ENCODE measurements at places on chromosomes 11 and 22.

DNA sequence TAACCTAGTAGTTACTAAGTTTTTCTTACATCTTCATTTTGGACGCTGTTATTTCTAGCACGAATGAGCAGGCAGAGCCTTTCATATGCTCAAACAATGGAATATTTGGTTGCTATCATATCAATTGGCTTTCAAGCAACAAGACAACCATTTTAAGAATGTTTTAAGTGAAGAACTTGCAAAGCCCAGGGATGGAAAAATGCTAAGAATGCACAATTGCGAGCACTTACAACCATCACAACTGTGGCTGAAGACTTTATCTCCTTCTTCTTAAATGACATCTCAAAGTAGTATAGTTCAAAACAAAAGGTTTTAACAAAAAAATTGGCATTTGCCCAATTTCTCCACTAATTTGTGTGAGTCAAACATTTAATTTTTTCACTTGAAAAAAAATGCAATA, 8.3 kb upstream of the MMP1 start:
- DNase-seq = no peak

DNA sequence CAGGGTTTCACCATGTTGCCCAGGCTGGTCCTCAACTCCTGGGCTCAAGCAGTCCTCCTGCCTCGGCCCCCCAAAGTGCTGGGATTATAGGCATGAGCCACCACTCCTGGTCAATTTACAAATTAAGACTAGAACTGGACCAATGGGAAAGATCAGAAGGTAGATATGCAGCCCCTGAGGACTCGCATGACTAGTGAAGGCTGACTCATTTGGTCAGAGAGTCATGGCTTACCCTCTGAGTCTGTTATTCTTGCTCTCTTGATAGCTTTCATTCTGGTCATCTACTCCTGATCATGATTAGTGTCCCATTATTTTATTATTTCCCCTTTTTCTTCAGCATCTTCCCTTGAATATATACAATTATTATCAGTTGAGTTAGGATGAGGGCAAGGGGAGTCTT, 2.7 kb upstream of the LDHAL6A start:
- DNase-seq = no peak

GRCh38 chr11:126398721-126399120, 43.2 kb downstream of the ST3GAL4 start:
- DNase-seq = no peak

DNA sequence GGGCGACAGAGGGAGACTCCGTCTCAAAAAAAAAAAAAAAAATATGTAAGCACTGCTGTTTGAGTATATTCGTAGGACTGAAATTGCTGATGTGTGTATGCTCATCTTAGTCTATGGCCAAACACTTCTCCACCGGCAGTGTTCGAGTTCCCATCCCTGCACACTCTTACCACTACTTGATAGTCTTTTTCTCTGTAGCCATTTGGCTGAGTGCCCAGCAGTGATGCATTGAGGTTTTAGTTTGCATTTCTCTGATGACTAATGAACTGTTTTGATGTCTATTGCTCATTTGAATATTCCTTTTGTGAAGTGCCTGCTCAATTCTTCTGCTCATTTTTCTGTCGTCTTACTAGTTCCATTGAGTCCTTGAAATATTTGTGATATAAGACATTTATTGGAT, 1.9 kb downstream of the TIRAP start:
- no peak for DNase-seq

- DNase-seq = no peak
Observed at GRCh38 chr11:76512851-76513653, 68.2 kb downstream of the EMSY start.

DNA sequence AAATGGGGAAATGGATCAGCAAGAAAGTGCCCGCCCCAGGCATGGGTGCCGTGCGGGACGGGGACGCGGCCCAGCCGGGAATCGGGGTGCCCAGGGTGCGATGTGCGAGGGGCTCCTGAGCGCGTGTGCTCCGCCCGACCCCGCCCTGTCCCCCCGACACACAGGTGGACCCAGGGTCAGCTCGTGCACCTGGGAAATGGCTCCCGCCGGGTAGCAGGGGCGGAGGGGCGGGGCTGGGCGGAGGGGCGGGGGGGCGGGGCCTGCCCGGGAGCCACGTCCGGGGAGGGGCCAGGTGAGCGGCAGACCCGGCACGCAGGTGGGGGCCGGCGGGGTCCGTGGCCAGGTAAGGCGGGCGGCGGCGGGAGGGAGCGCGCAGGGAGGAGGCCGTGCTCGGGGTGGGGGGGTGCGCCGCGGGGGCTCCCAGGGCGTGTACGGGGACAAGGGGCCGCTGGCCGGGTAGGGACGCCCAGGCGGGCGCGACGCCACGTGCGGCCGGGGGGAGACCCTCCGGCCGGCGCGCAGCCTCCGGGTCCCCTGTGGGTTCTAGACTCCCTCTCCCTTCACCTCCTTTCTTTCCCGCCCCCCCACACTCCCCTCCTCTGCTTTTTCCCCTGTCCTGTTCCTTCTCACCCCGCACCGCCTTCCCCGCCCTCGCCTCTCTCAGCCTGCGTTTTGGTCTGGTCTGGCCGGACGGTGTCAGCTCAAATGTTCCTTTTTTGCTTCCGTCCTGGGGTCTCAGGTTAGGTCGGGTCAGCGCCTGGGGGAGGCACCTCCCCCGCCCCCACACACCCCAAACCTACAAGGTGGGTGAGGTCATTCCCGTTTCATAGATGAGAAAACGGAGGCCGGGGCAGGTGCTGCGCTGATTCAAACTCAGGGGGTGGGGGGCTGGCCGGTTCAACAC, at the start of gene ARHGAP8:
Gene ARHGAP8, plus strand, starts transcription at position 291 of the 904 bp plus-strand sequence. CDS start 33,953 bp downstream, outside the sequence.
- no peak for DNase-seq

GRCh38 chr22:48838376-48838775, 989.3 kb downstream of the BRD1 start:
- DNase-seq = no peak

DNA sequence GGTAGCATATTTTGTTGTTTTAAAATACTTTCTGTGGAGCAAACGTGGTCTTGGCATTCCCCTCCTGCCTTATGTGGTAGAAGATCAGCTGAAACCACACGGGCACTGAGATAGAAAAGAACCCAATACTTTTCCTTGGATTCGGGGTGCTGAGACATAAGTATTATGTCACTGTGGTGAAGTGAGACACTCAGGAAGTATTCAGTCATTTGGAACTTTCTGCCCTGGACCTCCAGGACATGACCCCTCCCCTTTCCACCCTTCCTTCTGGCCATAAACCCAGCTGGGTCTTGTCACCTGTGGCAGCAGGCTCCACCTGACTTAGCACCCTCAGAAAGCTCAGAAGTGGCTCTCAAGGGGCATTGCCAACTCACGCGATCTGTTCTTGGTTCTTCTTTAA, 123.4 kb downstream of the SWAP70 start:
- no peak for DNase-seq

- DNase-seq = no peak
Observed at GRCh38 chr11:131402040-131402439, 31.6 kb downstream of the NTM start.

DNA sequence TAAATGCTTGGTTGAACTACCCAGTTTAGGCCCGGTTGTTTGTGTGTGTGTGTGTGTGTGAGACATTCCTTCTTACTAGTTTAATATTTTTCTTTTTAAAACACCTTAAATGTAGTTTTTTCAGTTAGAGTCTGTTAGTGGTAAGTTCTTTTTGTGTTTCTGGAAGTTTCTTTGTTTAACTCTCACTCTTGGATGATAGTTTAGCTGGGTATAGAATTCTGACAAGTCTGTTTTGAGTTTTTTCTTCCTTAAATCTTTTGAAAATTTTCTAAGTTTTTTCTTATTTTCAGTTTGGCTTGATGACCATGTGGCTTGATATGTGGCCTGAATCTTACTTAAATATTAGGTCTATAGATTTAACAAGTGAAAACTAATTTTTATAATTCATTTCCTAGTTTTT, 60.1 kb downstream of the PDE3B start:
- no peak for DNase-seq

GRCh38 chr11:106442032-106442431, 364.6 kb downstream of the AASDHPPT start:
- DNase-seq = no peak

- no peak for DNase-seq
Observed at GRCh38 chr11:43376594-43376993, 17.9 kb downstream of the TTC17 start.

- no peak for DNase-seq
Observed at GRCh38 chr11:7525424-7525823, 11.6 kb downstream of the PPFIBP2 start.

DNA sequence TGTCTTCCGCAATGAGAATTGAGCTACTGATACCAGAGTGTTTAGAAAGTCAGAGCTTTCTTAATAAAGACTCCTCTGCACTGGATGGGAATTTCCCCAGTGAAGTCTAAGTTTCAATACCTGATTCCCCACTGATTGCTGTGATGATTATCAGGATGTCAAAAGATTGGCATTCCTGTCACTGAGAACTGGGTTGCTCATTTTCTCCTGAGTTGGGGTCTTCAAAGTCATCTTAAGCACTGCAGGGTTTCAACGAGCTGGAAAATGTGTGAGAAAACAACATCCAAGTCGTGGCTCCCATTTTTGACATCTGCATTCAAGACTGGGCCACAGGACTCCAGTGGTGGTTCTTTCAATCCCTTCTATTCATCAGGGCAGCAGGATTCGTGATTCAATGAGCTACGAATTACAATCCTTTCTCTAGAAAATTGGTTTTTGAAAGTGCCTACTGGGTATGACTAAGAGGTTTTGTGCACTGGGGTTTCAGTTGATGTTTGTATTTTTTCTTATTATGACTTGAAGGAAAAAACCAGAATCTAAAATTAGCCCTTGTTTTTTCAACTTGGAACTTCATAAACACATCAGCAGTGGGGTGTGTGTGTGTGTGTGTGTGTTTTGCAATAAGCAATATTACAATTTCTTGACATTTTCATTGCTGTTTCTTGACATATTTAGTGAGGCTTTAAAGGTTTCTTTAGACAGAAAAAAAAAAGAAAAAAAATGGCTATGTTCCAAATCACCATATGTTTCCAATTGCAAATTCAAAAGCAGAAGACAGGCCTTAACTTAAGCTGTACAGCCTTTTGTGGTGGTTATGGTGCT, 233.0 kb downstream of the FAM76B start:
- peak; percentile 77 for DNase-seq

GRCh38 chr11:61293867-61294716, 1.0 kb downstream of the VWCE start:
- DNase-seq = peak; percentile 41

GRCh38 chr11:112776834-112777233, 184.4 kb upstream of the NCAM1 start:
- DNase-seq = no peak

GRCh38 chr11:112785719-112786118, 175.5 kb upstream of the NCAM1 start:
- no peak for DNase-seq

- DNase-seq = no peak
Observed at GRCh38 chr11:62593434-62594044, 2.2 kb upstream of the TUT1 start.

- DNase-seq = no peak
Observed at GRCh38 chr11:86726118-86726753, 53.8 kb upstream of the ME3 start.

- no peak for DNase-seq
Observed at GRCh38 chr11:117826832-117827231, 2.3 kb upstream of the FXYD2 start.

DNA sequence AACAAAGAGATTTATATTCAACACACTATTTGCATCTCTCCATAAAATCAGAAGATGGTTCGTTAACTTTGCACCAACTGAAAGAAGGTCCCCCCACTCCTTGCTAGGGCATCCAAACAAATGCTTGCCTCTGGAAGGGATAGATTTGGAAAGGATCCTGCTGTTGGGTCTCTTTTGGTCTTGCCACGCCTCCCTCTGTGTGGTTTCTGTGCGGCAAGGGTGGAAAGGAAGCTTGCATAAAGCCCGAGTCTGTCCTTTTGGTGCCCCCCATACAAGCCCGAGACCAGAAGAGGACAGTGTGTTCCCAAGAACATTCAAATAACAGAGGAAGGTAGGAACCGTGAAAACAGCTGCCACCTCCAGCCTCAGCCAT, 15.1 kb downstream of the SCGB1A1 start:
- DNase-seq = no peak

GRCh38 chr11:118705111-118705741, 25.8 kb upstream of the TREH start:
- DNase-seq = no peak

GRCh38 chr11:43957571-43957970, 15.1 kb downstream of the C11orf96 start:
- no peak for DNase-seq

DNA sequence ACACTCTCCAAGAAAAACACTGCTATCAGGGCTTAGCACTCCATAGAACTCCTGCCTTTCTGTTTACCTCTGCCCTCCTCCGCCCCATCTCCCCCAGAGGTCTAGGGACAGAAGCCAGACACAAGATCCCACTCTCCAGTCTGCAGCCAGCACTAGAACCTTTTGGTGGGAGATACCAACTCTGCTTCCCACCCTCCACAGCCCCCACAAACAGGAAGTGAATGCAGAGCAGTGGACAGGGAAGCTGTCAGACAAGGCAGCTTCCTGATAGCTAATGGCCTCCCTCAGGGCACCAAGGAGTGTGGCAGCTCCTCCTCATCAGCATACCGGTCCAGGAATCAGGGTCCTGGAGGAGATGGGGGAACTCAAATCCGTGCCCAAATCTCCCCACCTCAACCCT, 5.1 kb downstream of the SCN4B start:
- no peak for DNase-seq

GRCh38 chr22:19760951-19761724, 560 bp downstream of the TBX1 start:
- DNase-seq = no peak

GRCh38 chr22:25659413-25659812, 82.6 kb upstream of the MYO18B start:
- DNase-seq = no peak

DNA sequence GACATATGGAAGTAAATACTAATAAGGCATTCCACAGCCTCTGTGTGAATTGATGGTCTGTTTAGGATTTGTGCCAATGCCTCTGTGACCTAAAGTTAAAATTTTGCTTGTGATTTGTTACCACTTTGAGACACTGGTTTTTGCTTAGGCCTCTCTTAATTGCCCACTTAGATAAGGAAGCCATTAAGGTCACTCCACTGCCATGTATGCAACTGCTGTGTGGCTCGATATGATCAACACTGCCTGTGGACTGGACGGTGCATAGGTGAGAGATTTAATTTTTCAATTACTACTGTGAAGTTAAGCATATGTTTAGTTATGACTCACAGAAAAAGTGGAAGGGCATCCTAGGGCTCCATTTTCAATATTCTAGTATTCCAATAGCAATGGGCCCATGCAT, 36.9 kb downstream of the CSRP3 start:
- DNase-seq = no peak

All from brain pericyte (primary cell).